ENCODE measurements at places on chromosomes 6 and 20.

- no peak for DNase-seq
These were observed 24.5 kb downstream of the KIF3B start for GRCh38 chr20:32301719-32302506.

DNA sequence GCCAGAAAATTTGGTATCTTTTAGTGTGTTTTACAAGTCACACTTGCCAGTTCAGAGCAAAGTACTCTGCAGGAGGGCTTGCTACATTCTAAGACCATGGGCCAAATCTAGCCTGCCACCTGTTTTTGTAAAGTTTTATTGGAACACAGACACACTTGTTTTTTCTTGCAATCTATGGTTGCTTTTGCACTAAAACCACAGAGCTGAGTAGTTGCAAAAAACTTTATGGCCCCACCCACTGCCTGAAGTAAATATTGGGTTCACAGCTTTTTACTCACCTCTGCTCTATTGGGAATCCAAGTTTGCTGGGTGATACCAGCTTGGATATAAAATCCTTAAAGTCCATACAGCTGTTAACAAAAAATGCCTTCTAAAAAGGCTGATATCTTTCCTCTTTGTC is 109.0 kb downstream of the ZFP64 start:
- no peak for DNase-seq

DNA sequence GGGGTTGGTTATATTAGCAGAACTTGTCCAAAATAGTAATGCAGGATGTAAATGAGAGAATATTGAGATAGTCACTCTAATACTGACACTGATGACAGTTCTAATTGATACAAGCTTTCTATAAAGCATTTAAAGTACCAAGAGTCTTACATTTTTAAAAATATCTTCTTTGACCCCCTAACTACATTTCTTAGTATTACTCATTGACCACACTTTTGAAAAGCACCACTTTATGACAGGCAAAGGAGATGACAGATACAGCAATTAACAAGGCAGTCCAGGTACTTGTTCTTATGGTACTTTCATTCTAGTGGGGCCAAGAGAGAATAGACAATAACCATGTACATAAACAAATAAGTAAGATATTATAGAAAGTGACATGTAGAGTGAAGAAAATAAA is 139.4 kb upstream of the EYA4 start:
- no peak for DNase-seq

- no peak for DNase-seq
These were observed 525.3 kb downstream of the CD83 start for GRCh38 chr6:14642842-14643241.

Data from GM23338 (cell line).